KBM-7 (cell line): ENCODE measurements at places on chromosomes 3 and 15.
A peak's percentile ranks its signal among the peaks of the same experiment; 100 is the strongest.

- DNase-seq, result no peak
These were observed 108.8 kb downstream of the IL12A start for GRCh38 chr3:160097478-160097877.

GRCh38 chr3:189512039-189512438 is 119.2 kb upstream of the TP63 start:
- DNase-seq, result peak; percentile 7

GRCh38 chr3:86104154-86104553 is 886.8 kb downstream of the VGLL3 start:
- DNase-seq, result no peak

DNA sequence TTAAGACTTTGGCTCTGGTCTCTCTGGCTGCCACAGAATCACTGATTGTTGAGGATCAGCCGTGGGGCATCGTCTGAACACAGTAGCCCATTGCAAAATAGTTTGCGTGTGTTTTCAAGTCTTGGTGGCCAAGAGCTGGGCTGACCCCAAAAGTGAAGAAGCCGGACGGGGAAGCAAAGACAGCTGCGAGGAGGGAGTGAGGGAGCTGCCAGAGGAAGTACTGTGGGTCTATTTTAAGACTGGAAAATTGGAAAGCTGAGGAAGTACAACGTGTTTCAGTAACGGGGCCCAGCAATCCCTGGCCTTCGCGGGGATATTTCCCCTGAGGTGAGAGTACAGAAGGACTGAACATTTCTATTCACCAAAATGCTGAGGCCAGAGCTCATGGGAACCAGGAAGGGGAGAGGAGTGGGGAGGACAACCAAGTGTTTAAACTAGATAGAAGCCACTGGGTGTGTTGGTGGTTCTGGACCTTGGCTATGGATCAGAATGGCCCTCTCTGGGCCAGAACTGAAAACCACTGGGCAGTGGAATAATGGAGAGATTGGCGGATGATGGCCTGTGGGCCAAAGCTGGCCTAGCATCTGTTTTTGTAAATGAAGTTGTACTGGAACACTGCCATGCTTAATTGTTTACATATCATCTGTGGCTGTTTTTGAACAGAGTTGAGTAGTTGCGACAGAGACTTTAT is 34.1 kb upstream of the LIMD1 start:
- peak; percentile 57 for DNase-seq

GRCh38 chr3:270688-271087 is 74.1 kb downstream of the CHL1 start:
- DNase-seq, result no peak

DNA sequence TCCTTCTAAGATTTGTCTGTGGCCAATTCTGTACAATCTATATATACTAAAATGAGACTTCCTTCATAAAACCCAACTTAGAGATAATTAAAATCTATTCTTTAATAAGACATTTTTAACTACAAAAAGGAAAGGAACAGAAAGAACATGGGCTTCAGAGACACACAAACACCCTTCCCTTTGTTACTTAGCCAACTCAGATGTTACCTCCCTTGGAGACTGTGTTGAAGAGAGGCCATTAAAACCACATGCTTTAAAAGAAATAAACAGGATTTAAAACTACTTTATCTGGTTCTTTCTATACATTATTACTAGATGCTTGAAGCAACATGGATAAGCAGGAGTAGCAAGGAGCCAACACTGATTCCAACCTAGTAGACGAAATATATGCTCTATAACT is 42.0 kb downstream of the LRRFIP2 start:
- DNase-seq, result no peak

DNA sequence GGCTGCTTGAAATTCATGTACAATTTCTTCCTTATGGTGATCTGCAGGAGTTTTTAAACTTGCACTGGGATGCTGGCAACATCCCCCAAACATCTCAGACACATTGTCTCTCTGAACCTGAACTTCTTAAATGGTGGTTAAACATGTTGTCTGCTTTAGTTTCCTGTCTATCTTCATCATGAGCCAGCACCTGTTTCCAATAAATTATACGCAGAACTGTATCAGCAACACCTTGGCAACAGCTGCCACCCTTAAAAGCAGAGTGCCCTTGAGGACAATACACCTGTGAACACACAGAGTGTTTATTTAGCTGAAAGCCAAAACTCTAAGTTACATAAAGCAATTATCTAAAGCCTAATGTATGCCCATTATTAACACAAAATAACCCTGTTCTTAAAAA is 242.9 kb downstream of the WNT5A start:
- no peak for DNase-seq

DNA sequence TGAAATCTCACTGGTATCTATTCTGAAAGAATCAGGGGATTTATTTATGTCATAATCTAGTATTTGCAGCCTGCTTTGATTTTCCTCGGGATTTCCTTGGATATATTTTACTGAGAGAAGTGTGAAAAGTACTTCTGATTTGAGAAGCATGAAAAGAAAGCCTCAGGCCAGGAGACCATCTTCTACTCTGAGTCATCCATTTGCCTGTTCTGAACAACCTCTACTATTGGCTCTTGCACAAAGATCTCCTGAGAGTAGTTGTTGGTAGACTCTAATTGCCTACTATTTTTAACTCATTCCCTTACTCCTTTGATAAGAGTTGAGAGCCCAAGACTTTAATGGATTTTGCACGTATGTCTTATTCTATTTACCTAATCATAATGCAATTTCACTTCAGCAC is 318.9 kb downstream of the BCHE start:
- DNase-seq, result no peak

DNA sequence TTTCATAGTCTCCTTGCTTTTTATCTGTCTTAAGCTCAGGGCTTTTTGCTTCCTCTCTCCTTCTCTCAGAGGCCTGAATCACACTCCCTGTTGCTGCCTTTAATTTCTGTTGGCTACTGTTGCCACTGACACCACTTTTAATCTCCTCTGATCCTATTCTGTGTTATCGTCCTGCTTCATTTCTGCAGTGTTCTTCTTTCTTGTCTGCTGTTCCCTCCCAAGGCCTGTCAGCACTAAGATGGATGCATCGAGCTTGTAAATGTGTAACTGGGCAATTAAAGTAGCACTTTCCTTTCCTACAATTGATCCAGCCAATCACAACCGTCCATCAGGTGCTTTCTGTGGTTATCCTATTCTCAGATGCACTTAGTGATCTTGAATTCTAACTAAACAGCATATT is 71.3 kb upstream of the VEPH1 start:
- DNase-seq, result no peak

- no peak for DNase-seq
These were observed 312.7 kb downstream of the GABRB3 start for GRCh38 chr15:26460165-26460564.

DNA sequence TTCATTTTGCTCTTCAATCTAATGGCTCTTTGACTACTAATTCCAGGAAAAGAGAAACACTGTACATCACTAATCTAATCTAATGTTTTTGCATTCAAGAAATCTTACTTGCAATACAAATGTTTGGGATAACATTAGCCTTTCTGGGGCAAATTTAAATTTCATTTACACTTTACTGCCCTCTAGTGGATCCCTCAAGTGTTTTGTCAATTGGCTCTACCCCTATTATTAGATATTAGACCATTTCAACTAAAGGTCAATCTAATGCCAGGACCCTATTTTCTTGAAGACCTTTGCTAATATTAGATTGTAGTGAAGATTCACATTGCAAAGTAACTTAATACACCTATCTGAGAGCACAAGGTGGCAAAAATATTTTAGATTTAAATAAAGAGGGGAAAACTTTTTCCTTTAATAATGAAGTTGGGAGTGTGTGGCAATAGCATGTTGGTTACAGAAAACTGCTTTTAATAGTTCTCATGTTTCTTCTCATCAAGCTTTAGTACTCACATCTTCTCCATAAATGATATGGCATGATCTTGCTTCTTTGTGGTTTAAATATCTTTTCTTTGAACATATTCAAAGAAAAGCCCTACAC is 5.0 kb downstream of the C2CD4A start:
- peak; percentile 57 for DNase-seq

GRCh38 chr3:178439504-178439903 is 96.7 kb upstream of the KCNMB2 start:
- no peak for DNase-seq

DNA sequence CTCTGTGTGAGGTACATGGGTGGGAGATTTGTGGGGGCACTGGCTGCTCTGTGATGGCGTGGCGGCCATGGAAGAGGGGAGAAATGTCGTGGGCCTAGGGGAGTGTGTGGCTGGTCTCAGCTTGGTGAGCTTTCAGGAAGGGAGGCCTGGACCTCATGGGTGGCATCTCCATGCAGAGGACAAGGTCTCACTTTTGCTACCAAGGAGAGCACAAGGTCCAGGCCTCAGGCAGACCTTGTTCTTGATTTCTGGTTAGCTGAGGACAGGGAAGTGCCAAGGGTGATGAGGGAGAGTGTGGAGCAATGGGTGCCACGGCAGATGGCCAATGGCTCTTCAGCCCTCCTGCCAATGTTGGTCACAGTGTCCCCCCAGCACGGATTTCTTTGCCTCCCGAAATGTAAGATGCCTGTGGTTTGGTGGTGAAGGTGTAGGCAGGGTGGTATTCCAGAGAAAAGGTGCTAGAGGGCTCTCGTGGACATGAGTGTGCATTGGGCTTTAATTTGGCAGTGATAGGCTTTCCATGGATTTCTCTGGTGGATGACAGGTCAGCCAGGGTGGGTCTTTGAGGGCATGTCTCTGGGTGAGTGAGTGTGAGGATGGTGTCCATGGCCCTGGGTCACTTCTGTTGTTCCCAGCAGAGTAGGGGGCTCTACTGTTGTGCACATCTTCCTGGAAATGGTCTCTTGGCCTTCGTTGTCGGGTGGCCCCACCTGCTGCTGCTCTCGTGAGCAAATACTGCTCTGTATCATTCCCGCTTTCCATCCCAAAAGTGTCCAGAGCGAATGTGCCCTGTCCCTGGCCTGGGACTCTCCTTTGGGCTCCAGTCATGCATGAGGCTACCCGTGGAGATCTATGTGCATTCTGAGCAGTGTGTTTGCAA is 108.0 kb downstream of the SNRPN start:
- no peak for DNase-seq

GRCh38 chr3:194395778-194396538 is 3.1 kb downstream of the GP5 start:
- DNase-seq, result peak; percentile 90

DNA sequence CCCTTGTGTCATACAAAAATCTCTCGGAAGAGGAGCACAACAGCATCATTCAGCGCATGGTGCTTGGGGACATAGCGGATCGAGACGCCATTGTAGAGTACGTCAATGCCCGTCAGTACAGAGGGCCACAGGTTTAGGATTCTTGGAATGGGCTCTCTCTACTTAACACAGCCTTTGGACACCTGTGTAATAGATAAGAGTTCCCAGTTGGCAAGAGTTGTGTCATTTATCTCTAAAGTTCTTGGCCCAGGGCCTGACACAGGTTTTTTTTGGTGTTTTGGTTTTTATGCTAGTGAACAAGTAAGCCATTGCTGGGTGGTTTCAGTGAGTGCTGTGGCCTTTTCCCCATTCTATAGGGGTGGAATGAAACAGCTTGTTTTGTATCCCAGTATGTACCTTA is 54.1 kb downstream of the SNRK start:
- DNase-seq, result no peak

- peak; percentile 36 for DNase-seq
These were observed 632 bp upstream of the COPS2 start for GRCh38 chr15:49155834-49156627.

- no peak for DNase-seq
These were observed 15.9 kb downstream of the SEMA3G start for GRCh38 chr3:52429031-52429430.
